ENCODE measurements at places on chromosomes 3 and 15.

- no peak for DNase-seq
Measured at GRCh38 chr3:135911110-135911509, 54.4 kb upstream of the PPP2R3A start.

DNA sequence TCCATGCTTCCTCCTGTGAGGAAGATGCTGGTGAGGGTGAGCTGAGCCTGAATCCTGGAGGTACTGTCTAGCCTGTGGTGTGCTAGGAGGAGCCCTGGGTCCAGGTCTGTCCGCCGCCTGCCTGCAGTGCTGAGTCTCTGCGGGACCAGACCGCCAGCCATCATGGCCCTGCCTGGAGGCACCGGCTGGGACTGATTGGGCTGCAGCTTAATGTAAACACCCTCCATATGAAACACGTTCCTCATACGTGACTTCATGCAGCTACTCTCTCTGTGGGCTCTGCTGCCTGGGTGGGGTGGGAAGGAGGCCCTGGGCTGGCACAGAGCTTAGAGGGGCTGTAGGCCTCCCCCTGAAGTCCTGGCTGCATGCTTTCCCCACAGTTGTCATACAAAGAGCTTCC is 67.4 kb downstream of the FBLN2 start:
- DNase-seq = no peak

- no peak for DNase-seq
Measured at GRCh38 chr3:168342946-168343850, 247.5 kb upstream of the GOLIM4 start.

DNA sequence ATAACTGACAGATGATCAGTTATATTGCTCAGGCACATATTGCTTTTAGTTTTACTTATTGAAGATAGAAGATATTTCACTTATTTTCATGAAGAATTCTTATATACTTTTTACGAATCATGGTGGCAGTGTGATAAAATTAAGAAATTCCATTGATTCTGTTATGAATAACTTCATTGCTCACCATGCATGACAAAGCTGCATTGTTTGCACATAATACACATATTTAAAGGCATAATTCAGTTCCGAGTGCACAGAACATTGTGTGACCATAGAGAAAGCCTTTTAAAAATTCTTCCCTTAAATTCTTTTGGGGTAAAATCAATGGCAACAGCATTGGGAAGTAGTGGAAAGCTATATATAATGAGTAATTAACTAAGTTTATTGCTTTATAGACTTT is 82.5 kb upstream of the NAALADL2 start:
- DNase-seq = no peak

- DNase-seq = no peak
Measured at GRCh38 chr3:72339670-72340030, 508.6 kb downstream of the SHQ1 start.

- no peak for DNase-seq
Measured at GRCh38 chr3:132418916-132419315, 1.6 kb downstream of the DNAJC13 start.

- DNase-seq = no peak
Measured at GRCh38 chr3:557972-558371, 361.4 kb downstream of the CHL1 start.

DNA sequence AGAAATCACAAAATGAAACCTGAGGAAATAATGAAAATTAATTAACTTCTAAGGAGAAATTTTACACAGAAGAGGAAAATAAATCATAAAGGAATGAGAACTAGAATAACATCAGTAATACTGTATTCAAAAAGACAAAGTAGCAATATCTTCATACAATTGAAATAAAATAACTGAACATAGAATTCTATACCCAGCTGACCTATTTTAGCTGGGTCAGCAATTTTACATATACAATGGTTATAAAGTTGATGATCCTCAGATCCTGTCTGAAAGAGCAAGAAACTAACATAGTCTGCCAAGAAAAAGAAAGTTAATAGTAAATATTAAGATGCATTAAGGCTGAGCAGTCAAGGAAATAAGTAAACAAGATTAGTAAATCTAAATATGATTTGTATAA is 93.0 kb upstream of the P3H2 start:
- no peak for DNase-seq

- DNase-seq = no peak
Measured at GRCh38 chr15:86571873-86572272, 492.2 kb downstream of the AGBL1 start.

- DNase-seq = no peak
Measured at GRCh38 chr3:44339181-44340057, 853 bp downstream of the TCAIM start.

GRCh38 chr3:34842706-34843480 is 796.4 kb upstream of the ARPP21 start:
- DNase-seq = no peak

- no peak for DNase-seq
Measured at GRCh38 chr3:100395679-100396431, 5.0 kb downstream of the TOMM70 start.

DNA sequence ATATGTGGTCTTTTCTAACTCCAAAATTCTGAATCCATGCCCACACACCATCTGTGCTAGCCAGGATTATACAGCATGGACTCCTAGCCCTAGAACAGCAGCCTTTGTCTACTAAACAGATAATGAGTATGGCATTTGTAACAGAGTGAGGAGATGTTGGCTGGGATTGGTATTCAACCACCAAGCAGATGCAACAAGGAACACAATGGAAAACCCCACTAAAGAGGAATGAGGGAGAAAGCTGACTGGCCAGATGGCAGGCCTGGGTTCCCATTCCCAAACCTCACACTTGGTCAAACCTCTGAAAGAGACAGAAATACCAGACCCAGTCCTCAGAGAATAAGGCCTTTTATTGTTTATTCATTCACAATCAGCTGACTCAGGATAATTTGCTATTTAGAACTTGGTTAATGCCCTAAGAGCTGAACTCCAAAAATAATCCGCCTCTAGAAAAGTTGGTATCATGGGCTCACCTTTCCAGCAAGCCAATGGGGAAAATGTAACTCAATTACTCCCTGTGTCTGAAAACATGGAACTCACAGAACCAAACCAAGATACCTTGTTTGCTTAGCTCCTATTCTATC is 145.6 kb downstream of the LRRC3B start:
- DNase-seq = no peak

DNA sequence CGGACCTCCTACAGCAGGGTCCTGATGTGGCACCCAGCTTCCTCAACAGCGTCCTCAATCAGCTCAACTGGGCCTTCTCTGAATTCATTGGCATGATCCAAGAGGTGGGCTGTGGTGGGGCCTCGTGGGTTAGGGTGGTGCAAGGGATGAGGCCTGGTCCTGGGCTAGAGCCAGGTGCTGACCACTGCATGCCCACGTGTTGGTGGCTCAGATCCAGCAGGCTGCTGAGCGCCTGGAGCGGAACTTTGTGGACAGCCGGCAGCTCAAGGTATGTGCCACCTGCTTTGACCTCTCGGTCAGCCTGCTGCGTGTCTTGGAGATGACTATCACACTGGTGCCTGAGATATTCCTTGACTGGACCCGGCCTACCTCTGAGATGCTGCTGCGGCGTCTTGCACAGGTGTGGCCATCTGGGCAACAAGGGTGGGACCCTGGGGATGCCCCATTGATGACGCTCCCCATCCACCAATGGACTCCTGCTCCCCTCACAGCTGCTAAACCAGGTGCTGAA is 3.8 kb downstream of the AMIGO3 start:
- no peak for DNase-seq

DNA sequence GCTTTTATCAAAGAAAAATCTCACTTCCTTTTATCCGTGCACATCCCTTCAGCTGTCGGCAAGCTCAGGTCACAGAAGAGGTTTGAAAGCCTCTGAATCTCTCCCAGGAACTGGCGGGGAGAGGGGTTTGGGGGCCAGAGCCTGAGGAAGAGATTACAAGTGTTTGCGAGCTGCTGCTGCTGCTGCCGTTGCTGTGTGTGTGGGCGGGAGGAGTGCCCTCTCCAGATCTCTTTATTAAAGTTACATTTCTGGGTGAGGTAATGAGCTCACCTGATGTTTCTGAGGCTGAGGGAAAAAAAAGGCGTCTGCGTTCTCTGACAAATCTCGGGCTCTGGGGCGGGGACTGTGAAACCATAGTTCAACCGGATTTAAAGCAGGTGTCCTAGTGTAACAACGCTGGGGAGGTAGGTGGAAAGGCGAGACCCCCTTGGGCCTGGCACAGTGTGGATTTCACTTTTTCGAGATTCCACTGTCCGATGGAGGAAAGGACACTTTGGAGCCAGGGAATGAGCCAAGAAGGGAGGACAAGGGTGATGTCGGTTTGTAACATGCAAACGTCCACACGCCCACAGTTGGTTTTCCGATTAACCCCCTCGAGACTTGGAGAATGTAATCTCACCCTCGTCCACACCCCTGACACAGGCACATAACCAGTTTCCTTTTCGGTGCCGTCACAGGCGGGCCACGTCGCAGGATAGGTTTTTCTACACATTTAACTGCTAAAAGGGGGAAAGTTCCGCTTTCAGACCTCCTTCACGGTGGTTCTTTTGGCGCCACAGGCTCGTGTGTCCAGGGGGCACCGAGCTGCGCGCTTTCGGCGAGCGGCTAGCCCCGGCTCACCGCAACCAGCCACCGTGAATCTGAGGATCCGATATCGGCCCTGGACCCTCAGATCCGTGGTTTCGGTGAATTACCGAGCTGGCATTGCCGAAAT is 2.1 kb downstream of the ALCAM start:
- DNase-seq = no peak

DNA sequence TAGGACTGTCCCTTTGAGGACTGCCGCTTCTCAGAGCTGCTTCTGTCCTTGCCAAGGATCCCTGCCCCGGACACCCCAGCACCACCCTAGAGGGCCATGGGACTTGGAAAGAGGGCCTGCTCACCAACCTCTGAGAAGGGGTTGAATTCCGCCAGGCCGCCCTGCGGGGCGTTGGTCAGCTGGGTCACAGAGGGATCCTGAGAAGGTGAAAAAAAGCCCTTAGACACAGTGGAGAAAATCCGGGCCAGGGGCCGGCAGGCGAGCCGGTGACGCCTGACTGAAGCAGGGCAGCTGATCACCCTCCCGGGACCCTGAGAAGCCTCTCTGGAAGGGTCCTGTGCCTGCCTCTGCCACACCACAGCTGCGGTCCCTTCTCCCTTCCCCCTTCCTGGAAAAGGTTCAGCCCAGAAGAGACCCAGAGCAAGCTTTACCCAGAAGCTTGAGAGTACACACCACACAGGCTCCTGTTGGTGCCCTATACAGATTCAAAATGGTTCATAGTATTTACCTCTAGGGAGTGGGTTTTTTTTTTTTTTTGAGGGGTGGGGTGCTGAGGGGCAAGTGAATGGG is 11.6 kb upstream of the ULK3 start:
- DNase-seq = no peak

- DNase-seq = no peak
Measured at GRCh38 chr3:175015056-175015635, 156.0 kb downstream of the NAALADL2 start.

DNA sequence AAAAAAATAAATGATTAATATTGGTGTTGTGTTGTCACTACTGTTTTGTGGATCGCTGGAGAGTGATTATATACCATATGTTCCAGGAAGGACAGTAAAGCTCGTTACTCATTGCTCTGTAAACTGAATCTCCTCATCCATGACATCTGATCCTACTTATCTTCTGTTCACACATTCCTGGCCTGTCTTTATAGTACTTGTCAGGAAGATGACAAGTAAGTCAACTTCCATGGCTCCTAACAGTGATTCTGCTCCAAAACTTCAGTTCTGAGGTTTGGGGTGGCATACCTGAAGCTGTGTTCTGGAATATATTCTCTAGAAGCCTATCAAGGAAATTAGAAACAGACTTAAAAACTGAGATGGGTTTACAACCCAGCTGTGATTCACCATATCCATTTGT is 288.9 kb downstream of the ZBBX start:
- DNase-seq = no peak

DNA sequence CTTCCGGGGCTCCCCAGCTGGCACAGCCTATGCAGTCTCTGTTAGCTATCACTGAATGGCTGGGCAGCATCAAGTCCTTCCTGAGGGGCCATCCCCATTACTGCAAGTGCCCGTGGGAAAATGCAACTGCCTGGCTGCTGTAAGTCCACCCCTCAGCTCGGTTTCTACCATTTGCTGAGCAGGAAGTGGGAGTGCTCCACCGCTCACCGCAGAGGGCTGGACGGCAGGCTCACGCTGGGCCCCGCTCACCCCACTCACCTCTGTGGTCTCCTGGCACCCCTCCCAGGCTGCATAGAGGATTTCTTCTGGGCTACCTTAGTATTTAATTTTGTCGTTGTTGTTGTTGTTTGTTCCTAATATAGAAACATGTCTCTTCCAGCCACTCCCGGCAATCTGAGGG is 270.2 kb downstream of the PLCL2 start:
- DNase-seq = no peak

DNA sequence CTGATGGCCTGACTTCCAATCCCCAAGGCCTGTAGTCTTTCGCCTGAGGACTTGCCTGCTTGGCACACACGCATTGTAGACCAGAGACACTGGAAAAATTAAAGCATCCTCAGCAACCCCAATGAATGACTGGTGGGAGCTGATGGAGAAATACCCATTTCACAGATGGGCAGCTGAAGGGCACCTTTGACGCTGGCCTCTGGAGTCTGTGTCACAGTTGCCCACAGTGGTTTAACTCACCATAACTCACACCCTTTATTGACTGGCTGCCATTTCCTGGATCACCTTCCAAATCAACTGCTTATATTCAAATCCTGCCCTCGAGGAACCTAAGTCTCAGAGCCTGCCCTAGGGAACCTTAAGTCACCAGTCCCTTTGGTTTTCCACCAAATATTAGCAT is 183.1 kb downstream of the SHQ1 start:
- DNase-seq = no peak

GRCh38 chr3:184590795-184591194 is 29.2 kb downstream of the EPHB3 start:
- no peak for DNase-seq

- no peak for DNase-seq
Measured at GRCh38 chr3:27976933-27977332, 254.8 kb upstream of the EOMES start.

GRCh38 chr3:10473581-10474274 is 31.7 kb downstream of the ATP2B2 start:
- DNase-seq = no peak

DNA sequence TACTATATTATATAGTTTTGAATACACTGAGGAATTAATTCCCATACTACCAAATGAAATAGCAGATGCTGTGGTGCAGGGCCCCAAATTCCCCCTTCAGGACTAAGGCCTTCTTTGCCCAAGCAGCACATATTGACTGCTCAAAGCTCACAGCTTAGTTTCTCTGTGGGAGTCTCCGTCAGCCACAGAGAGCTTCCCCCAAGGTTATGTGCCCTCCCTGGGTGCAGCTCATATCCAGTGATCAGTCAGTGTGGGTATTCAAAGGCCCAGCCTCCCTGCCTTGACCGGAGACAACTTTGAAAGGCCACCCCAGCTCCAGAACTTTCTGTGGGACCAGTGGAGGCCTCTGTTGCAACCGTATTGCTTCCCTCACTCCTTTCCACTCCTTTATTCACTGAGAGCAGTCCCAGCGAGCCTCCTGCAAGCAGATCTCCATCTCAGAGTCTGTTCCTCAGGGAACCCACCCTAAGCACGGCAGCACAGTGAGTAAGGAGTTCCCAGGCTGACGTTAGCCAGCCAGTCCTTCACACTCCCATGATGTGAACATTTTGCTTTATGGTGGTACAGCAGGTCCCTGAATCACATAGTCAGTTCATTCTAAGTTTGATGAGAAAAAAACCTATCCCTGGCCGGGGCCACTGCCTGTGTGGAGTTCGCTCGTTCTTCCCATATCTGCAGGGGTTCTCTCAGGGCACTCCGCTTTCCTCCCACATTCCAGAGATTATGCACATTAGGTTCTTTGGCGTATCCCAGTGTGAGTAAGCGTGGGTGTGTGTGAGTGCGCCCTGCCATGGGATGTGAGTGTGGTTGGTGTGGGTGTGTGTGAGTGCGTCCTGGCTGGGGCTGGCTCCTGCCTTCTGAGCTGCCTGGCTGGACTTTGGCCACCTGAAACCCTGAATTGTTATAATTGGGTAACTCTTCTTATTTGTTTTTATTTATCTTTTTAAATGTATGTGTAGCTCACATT is 64.4 kb upstream of the PPARG start:
- DNase-seq = no peak
